ENCODE measurements at places on chromosomes 7 and 10.
A peak's percentile ranks its signal among the peaks of the same experiment; 100 is the strongest.

GRCh38 chr7:85275204-85275603 is 88.3 kb upstream of the SEMA3D start:
- no peak for DNase-seq

DNA sequence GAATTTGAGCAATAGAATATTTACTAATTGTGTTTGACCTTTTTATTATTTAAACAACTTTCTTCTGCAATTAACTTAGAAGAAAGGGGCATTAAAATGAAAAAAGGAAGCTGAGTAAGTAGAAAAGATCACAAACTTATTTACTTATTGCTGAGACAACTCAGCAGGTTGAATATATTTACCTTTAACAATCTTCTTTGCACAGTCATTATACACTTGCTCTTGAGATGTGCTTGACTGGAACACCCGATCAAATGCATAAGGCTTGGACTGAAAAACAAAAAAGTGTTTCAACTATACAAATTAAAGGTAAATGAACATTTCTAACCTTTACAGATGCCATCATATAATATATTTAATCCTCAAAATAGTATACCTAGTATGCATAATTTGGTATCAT is 7.9 kb downstream of the KIF5B start:
- no peak for DNase-seq

DNA sequence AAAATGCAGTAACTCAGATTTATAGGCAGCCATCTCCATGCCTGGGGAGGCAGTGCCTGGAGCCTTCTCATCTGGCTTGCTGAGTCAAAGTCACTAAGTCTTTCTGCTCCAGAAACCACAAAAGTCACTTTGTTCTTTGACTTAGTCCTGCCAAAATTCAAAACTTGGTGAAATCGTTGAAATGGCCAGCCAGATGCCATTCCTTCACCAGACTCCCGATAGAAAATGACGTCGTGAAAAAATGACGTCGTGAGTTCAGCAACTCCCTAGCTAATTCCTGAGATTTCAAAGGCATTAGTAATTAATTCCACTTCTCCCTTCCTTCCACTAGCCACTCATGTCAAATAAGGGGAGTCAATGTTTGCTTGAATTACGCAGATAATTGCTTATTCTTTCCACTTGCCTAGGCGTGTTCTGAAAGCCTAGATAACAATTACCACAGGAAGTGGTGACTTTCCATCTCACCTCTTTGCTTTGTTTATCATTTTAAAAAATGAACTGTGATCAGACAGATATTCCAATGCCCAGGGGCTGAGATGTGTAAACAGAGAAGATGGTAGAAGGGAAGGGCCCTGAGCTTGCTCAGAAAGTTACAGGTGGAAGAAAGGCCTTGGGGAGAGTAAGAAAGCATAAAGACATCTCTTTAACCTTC is 48.5 kb upstream of the OSBPL3 start:
- peak; percentile 30 for DNase-seq

- DNase-seq, result no peak
These were observed 11.6 kb upstream of the TNPO3 start for GRCh38 chr7:129066290-129067131.

DNA sequence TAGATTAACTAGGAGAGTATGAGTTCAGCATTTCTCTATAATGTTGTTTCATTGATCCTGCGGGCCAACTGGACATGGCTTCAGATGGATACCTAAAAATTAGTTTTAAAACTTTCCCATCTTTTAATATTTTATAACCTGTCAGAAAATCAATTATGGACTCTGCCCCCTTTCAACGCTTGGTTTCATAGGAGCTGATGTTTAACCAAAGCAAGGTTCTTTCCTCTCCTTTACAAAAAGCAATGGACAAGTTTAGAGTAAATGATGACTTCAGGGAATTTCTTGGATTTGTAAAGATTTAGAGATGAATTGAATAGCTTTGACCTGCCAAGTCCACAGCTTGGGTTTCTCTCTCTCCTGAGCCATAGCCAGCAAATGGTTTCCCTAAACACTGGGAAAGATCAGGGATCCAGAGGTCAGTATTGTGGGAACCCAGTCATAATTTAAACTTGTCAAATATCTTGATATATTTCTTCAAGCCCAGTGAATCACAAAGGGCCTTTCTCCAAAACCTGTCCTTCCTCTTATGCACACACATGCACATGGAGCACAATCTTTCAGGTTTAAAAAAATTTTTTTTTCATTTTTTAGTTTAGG is 177.1 kb downstream of the EVX1 start:
- no peak for DNase-seq

GRCh38 chr7:30018451-30018850 is 8.1 kb downstream of the FKBP14 start:
- no peak for DNase-seq

GRCh38 chr10:132357286-132358058 is 25.5 kb downstream of the LRRC27 start:
- DNase-seq, result no peak

- DNase-seq, result no peak
These were observed 118.8 kb downstream of the NRP1 start for GRCh38 chr10:33215635-33216034.

- no peak for DNase-seq
These were observed 432.6 kb upstream of the ANKRD30A start for GRCh38 chr10:36692759-36693158.

GRCh38 chr10:26755443-26755903 is 58.0 kb downstream of the PDSS1 start:
- DNase-seq, result no peak

DNA sequence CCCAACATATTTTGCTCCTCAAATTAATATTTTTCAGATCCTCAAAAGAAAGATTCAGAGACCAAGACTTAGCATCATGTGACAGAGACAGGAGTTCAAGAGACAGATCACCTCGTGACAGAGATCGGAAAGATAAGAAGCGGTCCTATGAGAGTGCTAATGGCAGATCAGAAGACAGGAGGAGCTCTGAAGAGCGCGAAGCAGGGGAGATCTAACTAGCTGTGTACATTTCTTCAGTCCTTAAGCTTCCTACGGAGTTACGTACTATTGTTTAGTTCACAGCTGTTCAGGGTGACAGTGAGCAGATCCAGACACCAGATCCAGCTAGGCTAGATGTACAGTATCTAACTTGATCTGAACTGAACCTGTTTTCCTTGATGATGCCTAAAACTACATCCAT is 61.3 kb downstream of the KLRG2 start:
- DNase-seq, result no peak

DNA sequence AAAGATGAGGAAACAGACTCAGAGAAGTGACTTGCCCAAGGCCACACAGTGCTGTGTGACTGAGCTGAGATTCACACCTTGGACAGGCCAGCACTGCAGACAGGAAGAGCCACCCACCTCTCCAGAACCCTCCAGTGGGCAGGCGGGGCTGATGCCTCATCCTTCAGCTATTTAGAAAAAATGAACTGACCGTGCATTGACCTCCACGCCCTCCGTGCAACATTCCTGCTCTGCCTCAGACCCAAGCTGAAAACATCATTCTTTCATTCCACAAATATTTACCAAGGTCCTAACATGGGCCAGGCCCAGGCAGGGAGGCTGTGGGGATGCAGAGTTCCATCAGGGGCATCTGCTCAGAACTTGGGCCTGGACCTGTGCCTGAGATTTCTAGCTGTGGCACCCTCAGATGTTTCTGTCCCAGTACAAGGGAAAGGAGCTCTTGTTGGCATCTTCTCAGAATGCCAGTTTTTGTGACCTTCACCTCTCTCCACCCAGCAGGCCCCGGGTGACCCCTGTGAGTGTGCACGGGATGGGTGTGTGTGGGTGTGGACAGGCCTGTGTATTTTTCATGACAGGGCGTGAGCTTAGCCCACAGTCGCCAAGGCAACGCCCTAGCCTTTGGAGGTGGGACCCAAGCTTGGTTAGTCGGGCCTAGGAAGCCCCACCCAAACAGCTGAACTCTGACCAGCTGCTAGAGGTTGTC is 6.5 kb downstream of the VSIR start:
- DNase-seq, result no peak

DNA sequence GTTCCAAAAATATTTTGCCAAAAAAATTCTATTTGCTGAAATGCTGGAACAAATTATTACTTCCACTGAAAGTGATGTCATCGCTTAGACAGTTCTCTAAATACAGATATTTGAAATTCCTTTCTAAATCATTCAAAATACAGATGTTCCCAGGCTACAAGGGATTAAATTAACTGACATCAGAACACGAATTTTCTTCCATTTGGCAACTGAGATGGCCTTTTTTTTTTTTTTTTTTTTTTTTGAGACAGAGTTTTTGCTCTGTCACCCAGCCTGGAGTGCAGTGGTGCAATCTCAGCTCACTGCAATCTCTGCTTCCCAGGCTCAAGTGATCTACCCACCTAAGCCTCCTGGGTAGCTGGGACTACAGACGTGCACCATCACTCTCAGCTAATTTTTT is 57.0 kb downstream of the P4HA1 start:
- no peak for DNase-seq

DNA sequence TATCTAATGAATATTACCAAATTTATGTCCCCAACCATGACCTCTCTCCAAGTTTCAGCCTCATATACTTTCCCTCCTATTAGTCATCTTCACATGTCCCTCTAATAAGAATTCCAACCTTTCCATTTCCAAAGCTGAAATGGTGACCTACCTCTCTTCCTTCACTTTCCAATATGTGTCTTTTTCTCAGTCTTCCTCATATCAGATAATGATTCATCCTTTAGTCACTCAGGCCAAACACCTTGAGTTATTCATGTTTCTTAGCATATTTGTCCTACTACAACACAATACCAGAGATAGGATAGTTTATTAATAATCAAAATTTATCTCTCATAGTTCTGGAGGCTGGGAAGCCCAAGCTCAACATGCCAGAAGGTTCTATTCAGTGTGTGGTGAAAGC is 318.5 kb upstream of the ZWINT start:
- no peak for DNase-seq

- DNase-seq, result no peak
These were observed 214.8 kb downstream of the DGKB start for GRCh38 chr7:14687777-14688176.

- DNase-seq, result no peak
These were observed 327.1 kb downstream of the GFRA1 start for GRCh38 chr10:115945701-115946445.

- peak; percentile 3 for DNase-seq
These were observed 135.3 kb downstream of the ARHGAP22 start for GRCh38 chr10:48469516-48470020.

- DNase-seq, result no peak
These were observed 206.9 kb downstream of the PTEN start for GRCh38 chr10:88070080-88070880.

DNA sequence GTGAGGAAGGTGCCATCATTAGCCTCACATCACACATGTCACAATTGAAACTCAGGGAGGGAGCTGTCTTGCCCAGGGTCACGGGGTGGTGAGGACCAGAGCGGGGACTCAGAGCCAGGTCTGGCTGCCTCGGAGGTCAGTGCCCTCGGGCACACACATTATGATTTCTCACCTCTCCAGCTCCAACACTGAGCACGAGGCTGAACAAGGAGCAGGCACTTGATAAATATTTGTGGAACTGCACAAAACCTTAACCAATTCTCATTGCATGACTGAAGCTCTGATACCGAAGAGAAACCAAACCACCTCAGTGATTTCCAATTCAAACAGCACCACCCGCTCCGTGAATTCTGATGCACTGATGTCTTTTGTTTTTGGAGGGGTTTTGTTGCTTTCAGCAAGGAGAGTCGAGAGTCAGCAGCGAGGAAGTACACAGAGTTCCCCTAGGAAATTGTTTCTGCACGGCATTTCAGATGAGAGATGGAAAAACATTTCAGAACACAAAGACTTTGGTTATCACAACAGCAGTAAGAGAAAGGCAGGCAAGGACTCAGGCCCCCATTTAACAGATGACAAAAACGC is 55.3 kb upstream of the ZMIZ1 start:
- DNase-seq, result no peak

DNA sequence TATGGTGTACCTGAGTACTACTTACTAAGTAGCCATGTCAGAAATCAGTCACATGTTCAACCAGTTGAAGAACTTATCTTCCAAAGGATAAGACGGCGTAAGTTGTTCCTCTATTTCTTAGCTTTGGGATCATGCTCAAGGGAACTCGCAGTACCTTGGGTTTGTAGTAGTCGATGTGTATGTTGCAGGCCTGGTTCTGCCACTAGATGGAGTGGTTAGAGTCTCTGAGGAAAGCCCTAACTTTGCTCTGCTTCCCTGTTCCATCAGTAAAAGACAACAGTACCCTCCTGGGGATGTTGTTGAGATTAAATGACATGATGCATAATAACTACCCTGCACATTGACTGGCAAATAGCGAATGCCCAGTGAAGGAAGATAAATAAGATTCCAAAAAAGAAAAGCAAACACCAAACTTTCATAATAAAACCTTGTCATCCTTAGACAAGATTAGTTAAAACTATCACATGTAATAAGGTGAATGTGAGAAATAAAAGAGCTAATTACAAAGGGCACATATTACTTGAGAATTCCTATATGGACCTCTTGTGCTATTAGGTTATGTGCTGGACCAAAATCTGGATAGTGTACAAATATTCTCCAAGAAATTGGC is 165.9 kb downstream of the ABCA13 start:
- no peak for DNase-seq

All from stimulated activated CD4-positive, alpha-beta T cell treated with anti-CD3 and anti-CD28 coated beads, Interleukin-2, amount 100 ng/mL, for 24 hours (primary cell).